ENCODE measurements at places on chromosomes 6 and 20. TPM values are rescaled to one million over a fixed set of nuclear protein-coding genes. Genes with fewer than 3 reads are reported as not detected.

The CRISP3 gene
- total RNA-seq = not detected

The MAP3K5 gene
- 9.0 TPM for total RNA-seq

- no peak for DNase-seq
Observed at GRCh38 chr20:29497261-29497671, 1760.2 kb upstream of the DEFB115 start.

DNA sequence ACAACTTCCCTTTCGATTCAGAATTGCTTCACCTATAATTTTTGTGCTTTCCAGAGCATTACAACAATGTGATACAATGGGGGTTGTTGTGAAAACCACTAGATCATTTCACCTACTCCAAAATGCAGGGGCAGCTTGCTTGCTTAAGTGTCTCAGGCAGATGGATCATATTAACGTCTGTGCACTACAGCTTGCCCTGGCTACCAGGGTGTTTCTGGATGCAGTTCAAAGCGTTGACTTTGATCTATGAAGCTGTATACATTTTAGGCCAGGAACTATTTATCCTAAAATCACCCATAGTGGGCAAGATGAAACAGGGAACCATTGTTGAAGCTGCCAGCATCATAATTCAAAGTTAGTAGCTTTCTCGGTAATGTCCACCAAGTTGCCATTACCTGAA lies 339.5 kb upstream of the HSF2 start:
- DNase-seq = no peak

Data from M059J (cell line).